ENCODE measurements at places on chromosomes 16 and 17.
A peak's percentile ranks its signal among the peaks of the same experiment; 100 is the strongest.

GRCh38 chr17:47866941-47867340, 16.0 kb upstream of the SP6 start:
- no peak for DNase-seq

- no peak for DNase-seq
Measured at GRCh38 chr16:24677388-24677787, 52.1 kb upstream of the TNRC6A start.

DNA sequence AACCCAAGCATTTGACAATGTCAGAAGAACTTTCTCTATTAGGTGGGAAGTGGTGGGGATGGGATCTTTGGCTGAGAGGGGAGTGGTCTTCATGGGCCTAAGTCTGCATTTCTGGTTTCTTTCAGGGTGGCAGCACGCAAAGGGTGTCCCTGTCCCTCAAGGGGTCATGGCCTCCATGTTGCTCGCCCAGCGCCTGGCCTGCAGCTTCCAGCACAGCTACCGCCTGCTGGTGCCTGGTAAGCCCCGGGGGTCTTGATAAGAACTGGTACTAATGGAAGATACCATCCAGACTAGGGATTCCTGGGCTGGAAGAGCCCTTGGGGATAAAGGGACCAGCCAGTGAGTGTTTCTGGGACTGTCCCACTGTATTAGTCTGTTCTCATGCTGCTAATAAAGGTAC, 61.2 kb downstream of the ABAT start:
- DNase-seq, result no peak

GRCh38 chr16:85910854-85911247, 11.9 kb downstream of the IRF8 start:
- no peak for DNase-seq

DNA sequence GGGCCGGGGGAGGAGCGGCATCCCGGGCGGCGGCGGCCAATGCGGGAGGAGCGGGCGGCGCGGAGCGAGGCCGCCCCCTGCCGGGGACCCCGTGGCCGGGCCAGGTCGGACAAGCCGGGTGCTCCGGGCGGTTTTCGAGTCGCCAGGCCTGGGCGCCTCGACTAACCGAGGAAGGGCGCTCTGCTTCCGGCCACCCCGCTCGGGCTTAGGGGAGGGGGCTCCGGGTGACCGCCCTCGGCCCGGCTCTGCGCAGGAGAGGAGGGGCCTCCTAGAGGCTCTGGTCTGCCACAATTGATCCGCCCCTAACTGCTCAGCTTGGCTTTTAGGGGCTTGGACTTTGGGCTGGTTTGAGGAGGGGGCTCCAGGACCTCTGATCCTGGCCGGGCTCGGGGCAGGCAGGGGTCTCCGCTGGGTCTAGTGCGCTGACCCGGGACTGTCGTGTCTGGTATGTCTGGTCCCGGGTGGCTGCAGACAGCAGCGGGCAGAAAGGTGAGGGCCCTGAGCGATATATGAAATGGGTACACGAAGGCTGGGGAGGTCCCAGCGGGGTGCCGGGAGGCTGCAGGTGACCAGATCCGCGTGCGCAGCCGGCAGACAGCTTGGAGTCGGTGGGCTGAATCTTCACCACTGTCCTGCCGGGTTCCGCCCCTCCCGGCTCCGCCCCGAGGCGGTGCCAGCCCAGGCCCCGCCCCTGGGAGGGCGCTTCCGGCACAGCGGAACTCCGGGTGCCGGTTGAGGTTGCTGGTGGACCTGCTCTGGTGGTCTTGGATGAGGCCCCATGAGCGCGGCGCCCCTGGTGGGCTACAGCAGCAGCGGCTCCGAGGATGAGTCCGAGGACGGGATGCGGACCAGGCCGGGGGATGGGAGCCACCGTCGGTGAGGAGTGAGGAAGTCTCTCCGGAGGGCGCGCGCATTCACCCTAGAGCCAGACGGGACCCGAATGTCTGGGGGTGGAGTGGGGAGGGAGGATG, at the start of gene USB1:
Gene USB1, plus strand, starts transcription at position 702 of the 971 bp plus-strand sequence. Its CDS starts 77 bp downstream, at position 779.
- DNase-seq, result peak; percentile 84

- DNase-seq, result peak; percentile 36
Measured at GRCh38 chr16:82192665-82193064, 22.6 kb upstream of the MPHOSPH6 start.

DNA sequence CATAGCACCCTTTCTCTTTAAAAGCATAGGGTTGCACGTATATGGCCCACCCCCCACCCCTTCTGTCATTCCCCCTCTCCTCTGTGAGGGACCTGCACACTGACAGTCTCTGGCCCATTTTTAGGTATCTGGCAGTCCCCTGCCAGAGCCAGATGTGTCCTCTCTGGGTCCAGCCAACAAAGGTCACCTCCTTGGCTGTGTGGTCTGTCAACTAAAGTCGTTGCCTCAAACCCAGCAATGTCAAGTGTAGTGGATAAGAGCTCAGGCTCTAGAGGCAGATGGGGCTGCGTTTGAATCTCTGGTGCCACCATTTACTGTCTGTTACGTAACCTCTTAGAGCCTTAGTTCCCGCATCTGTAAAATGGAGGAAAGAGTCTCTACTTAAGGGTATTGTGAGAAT, 211.5 kb downstream of the MSI2 start:
- no peak for DNase-seq

Data from NCI-H226 (cell line).